CD4-positive, alpha-beta T cell treated with Interleukin-2 at 100 ng/mL for 4 hours (primary cell): ENCODE measurements at places on chromosomes 7 and 10.

DNA sequence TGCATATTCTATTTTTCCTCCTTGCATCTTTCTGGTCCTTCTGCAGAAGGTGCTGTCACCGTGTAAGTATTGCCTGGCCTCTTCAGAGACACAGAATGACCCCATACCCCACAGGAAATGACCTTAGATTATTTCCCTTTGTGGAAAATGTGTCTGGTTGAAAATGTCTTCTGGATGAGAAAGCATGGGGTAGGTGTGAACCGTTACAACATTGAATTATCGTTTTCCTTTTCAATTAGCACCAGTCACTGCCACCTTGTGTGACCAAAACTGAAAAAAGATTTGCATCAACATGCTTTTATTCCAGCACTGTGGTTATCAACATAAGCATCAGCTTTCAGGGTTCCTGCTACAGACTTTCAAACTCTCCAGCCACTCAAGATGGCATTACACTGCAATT, 58.0 kb upstream of the CELF2 start:
- no peak for DNase-seq

DNA sequence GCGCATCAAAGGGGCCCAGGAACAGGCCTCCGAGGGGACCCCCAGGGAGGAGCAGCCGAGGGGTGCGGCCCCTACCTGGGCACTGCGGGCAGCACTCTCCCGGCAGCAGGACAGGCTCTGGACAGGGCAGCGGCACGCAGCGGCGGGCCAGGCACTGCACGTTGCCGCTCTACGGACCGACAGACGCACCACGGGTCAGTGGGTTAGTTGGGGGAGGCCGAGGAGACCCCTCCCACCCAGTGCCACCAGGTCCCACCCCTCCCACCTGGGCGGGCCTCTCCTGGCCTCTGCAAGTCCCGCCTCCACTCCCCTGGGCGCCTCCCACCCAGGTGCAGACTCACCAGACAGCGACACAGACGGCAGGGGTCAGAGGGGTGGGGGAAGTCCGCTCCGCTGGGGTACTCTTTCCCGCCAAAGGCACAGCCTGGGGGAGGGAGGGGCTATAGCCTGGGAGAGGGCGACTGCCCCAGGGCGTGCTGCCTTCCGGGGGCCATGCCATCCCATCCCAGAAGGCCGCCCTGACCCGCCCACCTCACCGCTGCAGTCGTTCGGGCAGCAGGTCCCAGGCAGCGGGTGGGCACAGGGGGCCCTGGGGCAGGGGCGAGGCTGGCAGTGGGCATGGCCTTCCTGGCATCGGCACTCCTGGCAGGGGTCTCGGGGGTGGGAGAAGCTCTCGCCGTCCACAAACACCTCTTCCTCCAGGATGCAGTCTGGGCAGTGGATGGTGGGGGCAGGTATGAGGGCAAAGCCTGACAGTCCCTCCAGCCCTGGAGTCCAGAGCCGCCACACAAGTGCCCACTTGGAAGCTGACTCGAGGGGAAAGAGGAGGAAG, 19.2 kb downstream of the KCP start:
- no peak for DNase-seq

GRCh38 chr10:62159351-62159750, 109.3 kb downstream of the RTKN2 start:
- no peak for DNase-seq

- no peak for DNase-seq
These were observed 96.6 kb upstream of the NPTX2 start for GRCh38 chr7:98520356-98520951.

- no peak for DNase-seq
These were observed 85.7 kb downstream of the LRGUK start for GRCh38 chr7:134212576-134213546.

- no peak for DNase-seq
These were observed at the start of gene CACNA2D1 for GRCh38 chr7:82443547-82444219. Gene CACNA2D1 (minus strand): TSS chr7:82443777.

DNA sequence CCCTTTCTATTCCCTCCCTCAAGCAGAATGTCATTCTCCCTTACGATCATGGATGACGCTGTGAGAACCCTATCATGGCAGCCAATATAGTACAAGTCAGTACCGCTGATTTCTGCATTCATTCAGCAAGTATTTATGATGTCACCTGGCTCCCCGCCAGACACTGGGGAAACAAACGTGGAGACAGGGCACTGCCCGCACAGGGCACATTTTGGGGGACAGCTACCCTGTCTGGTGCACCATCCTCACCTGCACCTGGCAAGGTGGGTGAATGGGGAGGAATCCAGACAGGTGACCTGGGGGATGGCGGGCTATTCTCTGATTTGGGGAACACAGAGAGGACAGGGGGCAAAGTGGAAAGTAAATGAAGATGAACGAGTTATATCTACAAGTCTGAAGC, 28.4 kb downstream of the MKI67 start:
- no peak for DNase-seq

GRCh38 chr10:7260412-7260900, 150.4 kb downstream of the SFMBT2 start:
- peak; percentile 70 for DNase-seq

- no peak for DNase-seq
These were observed 62.4 kb downstream of the COPG2 start for GRCh38 chr7:130606161-130606560.

DNA sequence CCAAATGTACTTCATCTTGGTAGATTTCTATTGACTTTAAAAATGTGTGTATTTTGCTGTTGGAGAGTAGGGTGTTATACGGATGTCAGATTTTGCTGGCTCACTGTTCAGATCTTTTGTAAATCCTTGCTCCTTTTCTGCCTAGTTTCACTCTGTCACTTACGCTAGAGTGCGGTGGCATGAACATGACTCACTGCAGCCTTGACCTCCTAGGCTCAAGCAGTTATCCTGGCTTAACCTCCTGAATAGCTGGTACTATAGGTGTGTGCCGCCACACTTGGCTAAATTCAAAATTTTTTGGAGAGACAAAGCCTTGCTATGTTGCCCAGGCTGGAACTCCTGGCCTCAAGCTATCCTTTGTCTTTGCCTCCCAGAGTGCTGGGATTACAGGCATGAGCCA, 29.4 kb downstream of the BMS1 start:
- DNase-seq: no peak

- DNase-seq: no peak
These were observed 99.3 kb downstream of the COL13A1 start for GRCh38 chr10:69901022-69901421.

DNA sequence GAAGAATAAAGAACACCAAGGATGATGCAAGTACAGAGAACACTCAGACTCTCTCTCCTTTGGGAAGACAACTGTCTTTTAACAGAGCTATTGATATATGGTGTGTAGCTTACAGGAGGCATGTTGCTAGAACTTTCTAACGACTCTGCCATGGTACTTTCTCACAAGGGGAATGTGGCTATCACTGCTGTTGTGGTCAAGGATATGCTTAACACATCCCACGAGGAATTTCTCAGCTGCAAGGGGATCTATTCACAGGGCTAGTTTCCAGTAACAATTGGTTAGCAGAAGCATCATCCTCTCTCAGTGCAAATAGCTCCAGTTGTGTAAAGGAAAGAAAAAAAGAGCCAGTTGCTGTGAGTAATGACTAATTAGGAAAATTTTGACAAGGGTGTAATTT, 826.0 kb downstream of the SORCS1 start:
- no peak for DNase-seq

- DNase-seq: no peak
These were observed 77.9 kb downstream of the GSAP start for GRCh38 chr7:77338260-77338659.

DNA sequence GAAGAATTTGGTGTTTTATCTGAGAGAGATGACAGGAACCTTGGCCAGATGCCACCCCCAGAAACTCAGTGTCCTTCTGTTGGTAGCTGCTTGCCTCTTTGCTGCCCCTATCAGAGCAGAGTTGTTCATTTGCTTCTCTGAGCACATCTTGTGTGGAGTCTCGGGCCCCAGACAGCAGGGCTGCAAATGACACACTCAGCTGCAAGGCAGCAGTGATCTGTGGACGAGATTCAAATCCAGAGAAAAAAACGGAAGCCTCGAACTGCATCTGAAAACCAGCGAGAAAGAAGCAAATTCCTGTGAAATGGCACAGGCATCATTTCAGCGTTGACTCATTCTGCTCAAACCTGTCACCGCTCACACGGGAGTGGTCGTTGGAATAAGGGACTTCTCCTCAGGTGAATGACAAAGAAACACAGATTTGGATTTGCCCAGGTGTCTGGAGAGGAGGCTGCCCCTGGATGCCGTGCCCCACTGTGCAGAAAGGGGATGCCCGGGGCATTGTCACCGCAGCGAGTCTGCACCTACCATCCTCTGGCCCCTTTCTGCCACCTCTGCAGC, 144.7 kb downstream of the PFKFB3 start:
- DNase-seq: peak; percentile 41

DNA sequence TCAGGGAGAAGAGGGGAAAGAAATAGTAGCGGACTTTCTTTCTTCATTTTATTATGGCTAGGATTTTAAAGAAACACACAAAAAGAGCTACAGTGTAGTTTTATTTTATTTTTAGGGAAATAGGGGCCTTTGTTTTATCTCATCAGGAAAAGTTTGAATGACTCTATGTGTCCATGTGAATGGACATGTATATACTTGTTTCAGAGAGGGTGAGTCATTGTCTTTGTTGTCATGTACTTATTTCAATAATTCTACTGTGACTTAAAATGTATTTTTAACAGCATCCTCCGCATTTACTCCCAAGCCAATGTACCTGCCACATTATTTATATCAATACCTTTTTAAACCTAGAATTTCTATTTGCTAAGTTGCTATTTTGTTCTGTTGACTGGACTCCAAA, 569.5 kb downstream of the SORCS3 start:
- DNase-seq: no peak

- DNase-seq: no peak
These were observed 36.2 kb downstream of the BAG3 start for GRCh38 chr10:119687192-119688032.

GRCh38 chr7:12269100-12269895, 58.2 kb downstream of the TMEM106B start:
- no peak for DNase-seq

DNA sequence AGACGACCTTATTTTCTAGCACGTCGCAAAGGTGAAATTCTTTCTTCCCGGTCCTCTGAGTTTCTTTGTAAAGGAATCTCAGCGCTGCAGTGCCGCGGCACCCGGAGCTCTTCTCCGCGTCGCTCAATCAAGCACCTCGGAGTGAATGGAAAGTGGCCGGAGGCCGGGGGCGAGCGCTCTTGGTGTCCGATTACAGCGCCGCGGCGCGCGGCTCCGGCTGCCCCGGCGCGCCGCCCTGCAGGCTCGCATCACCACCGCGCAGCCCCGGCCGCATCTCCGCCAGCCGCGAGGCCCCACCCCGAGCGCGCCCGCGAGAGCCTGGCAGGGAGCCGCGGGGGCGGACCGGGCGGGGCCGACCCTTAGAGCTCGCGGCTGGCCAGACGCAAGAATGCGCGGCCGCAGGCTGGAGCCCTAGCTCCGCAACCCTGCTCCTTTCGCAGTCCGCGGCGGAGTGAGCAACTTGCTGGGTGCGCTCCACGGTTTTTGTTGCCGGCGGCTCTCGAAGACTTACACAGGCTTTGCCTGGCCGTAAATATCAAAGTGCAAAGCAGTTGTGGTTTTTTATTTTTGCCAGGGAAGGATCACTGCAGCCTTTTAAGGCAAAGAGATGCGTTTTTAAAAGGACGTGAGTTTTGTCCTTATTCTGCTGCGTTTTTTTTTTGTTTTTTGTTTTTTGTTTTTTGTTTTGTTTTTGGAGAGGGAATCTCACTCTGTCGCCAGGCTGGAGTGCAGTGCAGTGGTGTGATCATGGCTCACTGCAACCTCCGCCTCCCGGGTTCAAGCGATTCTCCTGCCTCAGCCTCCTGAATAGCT, at the start of gene SEMA3C:
Gene SEMA3C, minus strand, starts transcription at position 143 of the 813 bp plus-strand sequence. CDS start 2,270 bp downstream, outside the sequence.
- DNase-seq: no peak

- no peak for DNase-seq
These were observed 32.9 kb upstream of the CCDC71L start for GRCh38 chr7:106693677-106694353.

DNA sequence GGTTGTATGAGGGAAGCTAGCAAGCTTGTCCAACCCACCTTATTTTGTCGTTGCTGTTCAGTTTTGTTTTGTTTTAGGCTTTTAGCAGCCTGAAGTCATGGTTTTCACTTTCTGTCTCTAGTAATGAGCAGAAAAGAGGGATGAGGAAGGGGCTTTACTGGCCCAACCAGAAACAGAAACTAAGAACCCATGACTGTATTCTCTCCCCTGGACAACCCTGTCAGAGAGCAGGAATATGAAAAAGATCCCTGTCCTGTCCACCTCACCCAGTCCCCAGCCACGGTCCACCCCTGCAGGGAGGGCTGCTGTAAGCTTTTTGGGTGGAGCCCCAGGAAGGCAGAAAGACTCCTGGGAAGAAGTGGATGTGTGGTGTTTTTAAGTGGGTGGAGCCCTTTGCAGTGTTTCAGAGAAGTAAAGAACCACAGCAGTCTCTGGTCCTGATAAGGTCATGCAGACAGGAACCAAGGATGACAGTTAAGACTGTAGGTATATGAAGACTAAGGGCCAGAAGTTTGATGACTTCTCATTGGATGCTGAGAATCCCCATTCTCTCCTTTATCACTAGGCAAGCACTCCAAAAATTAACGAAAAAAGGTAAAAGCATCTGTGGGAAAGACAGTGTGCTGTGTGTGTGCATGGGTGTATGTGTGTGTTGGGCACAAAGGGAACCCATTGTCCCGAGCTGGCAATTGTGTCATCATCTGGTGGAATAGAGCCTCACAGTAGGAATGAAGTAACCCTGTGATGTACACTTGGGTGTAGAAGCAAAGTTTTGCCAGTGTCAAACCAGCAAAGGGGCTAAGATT, 13.8 kb downstream of the MRPL32 start:
- no peak for DNase-seq

GRCh38 chr10:48468866-48469511, 135.9 kb downstream of the ARHGAP22 start:
- DNase-seq: no peak

GRCh38 chr7:155878250-155878649, 66.0 kb upstream of the SHH start:
- DNase-seq: no peak

- DNase-seq: no peak
These were observed 171.4 kb upstream of the INHBA start for GRCh38 chr7:41874201-41874785.

DNA sequence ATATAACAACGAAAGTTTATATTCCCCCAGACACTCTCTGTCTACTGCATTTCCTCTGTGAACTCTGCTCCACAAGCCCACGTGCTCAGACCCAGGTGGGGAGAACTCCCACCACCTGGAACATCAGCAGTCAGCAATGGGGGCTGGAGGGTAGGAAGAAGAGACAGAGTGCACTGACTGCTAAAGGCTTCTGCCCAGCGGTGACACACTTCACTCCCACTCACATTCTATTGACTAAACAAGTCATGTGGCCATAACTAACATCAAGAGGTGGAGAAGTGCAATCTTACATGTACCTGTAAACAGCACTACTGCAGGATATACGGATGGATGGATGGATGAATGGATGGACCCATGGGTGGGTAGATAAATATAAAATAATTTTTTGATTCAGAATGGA, 122.2 kb downstream of the MPP7 start:
- DNase-seq: no peak

GRCh38 chr7:30146127-30146612, 11.4 kb downstream of the MTURN start:
- DNase-seq: no peak

GRCh38 chr10:83522456-83522855, 616.9 kb upstream of the GHITM start:
- DNase-seq: no peak
